GM03348 (cell line): ENCODE measurements at places on chromosomes 7 and 10.

DNA sequence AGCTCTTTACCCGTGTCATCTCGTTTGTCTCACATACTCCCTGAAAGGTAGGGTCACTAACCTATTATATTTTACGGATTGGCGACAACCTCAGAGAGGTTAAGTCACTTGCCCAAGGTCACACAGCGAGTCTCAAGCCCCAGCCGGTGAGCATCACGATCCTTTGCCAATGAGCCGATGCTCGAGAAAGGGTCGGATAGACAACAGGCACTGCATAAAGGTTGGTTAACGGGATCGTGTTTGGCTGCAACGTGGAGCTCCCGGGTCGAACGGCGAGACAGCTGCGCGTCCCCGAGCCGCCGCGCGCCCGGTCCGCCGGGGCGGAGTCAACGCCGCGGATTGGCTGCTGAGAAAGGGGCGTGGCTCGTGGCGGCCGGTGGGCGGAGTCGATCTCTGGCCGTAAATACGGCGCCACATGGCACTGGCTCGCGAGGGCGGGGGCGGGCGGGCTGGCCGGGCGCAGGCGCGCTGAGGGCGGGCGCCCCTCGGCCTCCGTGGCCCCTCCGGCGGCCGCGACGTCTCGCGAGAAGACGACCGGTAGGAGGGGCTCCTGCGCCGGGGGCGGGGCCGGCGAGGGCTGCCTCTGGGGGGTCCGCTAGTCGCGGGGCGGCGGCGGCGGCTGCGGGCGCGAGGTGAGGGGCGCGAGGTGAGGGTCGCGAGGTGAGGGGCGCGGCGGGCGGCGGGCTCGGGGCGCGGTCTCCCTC is at the start of gene CHST12:
CHST12 (plus strand) TSS at position 598 of the 704 bp plus-strand sequence. CDS start 29,029 bp downstream, outside the sequence.
- DNase-seq, result peak; percentile 100

DNA sequence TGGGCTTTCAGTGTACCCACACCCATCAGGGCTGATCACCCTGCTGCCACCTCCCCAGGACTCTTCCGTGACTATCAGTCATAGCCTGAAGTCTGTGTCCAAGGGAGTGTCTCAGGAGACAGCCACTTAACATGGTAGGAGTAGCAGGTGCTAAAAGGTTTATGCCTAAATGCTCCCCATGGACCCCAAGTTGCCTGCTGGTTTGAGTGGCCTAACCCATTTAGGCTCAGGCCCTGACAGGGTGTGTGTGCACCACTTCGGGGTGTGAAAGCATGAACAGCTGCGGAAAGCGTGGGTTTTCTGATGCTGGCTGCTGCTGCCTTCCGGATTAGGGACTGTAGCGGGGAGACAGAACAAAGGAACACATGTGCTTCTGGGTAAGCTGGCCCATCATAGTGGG is 93.2 kb upstream of the SAMD8 start:
- DNase-seq, result no peak

- DNase-seq, result no peak
These were observed 945.9 kb downstream of the GRID1 start for GRCh38 chr10:85420501-85421191.

DNA sequence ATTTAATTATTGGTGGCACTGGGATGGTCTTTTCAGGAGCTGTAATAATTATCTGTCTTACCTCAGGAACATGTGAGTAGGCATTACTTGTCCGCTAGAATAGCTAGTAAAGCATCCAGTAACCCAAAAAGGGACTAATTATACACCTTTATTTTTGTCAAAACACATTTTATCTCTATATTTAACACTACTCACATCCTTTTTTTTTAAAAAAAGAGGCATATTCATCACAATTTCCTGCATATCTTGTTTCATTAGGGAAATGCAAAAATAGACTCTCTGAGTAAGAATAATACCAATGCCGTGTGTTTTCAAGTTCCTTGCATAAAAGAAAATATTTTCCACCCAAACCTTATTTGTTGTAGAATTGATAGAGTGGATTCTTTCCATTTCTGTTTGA is 99.5 kb downstream of the VTI1A start:
- no peak for DNase-seq

- DNase-seq, result no peak
These were observed 64.3 kb upstream of the NRP1 start for GRCh38 chr10:33398796-33399195.

DNA sequence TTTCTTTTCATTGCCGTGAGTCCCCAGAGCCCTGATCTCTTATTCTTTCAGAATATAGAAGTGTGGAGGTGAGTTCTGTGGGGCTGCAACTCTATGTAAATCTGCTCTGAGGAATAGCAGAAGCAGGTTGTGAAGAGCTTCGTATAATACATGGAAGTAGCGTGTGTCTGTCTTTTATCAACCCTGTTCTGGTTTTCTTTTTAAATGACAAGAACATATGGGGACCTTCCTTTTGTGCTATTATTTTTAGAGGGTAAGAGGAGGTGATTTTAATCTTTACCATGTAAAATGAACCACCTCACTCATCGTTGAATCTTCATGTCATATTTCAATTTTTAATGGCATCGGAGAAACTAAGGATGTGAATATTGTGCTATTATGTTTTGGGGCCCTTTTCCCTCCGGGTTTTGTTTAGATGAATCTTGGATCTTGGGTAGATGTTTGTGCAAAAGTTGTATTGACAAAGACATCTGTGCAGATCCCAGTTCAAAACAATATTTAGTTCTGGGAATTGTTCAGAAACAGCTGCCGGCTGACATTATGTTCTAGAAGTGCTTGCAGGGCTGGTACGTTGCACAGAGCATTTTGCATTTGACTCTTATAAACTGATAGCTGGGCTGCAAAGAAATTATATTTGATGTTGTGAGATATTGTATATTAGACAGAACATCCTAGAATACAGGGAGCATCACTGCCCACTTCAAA is 46.7 kb downstream of the PLXDC2 start:
- DNase-seq, result no peak

- no peak for DNase-seq
These were observed 11.2 kb downstream of the DGKI start for GRCh38 chr7:137835486-137836112.

DNA sequence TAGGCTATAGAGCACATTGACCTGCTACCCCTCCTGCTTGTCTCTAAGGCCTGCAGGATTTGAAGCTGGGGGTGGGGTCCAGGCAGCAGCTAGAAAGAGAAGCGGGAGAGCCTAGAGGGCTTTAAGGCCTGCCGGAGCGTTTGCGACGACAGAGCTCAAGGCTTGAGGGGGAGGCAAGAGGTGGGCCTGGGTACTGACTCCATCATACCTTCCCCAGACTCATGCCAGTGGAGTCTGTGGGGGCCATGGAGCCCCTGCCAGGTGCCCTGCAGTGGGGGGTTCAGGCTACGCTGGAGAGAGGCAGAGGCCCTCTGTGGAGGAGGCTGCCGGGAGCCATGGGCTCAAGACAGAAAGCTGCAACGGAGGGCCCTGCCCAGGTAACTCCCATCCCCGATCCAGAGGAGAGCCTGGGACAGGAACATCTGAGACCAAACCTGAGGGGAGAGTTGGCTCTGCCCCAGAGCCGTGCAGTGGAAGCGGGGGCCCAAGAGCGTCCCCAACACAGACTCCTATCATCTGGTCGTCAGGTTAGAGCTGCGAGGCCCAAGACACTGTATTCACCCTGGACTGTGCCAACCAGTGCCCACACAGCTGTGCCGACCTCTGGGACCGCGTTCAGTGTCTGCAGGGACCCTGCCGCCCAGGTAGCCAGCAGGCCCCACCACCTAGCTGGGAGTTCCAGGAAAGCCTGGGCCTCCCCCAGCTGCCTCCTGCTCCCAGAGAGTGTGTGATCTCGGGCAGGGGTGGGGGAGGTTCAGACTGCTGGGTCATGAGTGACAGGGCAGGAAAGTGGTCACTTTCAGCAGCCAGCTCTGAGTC is 13.2 kb upstream of the ZNF862 start:
- DNase-seq, result no peak

- no peak for DNase-seq
These were observed 1.2 kb downstream of the UPP1 start for GRCh38 chr7:48090095-48090805.

GRCh38 chr10:58919927-58920654 is 256.4 kb upstream of the PHYHIPL start:
- peak; percentile 60 for DNase-seq

DNA sequence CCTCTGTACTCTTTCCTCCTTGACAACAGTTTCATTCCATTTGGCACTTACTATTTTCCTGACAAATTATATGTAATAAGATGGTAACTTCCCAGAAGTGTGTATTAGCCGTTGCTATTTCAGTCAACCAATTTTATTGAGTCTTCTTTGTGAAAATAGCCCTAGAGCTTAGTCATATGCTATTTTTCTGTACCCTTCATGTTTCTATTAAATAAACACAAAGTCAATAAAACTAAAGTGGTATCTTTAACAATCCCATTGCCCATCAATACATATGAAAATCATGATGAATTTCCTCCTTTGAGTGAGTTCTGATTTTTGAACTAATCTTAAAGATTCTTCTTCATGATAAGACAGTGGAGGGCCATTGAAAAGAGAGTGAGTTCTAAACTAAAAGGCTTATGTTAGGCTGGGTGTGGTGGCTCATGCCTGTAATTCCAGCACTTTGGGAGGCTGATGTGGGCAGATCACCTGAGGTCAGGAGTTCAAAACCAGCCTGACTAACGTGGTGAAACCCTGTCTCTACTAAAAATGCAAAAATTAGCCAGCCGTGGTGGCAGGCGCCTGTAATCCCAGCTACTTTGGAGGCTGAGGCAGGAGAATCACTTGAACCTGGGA is 5.9 kb upstream of the MYPN start:
- DNase-seq, result no peak

DNA sequence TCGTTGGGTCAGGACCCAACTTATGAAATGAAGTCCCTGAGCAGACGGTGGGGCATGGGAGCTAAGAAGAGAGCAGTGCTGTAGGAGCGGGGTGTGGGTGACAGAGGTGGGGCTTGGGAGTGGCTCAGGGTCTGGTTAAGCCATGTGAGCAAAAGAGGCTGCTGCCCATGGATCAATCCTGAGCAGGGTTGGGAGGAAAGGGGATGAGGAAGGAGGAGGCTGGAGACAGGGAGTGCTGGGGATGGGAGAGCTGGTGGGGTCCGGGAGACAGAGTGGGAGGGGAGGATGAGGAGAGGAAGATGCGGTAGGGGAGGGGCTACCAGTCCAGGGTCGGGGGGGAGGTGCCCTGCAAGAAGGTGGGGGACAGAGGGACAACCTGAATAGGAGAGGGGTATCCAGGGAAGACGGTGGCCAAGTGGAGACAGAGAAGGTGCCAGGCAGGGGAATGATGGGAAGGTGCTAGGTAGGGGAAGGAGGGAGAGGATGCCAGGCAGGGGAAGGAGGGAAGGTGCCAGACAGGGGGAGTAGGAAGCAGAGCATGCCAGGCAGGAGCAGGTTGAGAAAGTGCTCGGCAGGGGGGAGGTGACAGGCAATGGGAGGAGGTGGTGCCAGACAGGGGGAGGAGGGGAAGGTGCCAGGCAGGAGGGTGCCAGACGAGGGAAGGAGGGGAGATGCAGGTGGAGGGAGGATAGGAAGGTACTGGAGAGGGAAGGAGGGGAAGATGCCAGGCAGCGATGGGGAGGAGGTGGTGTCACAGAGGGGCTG is 27.5 kb upstream of the SMARCD3 start:
- no peak for DNase-seq

DNA sequence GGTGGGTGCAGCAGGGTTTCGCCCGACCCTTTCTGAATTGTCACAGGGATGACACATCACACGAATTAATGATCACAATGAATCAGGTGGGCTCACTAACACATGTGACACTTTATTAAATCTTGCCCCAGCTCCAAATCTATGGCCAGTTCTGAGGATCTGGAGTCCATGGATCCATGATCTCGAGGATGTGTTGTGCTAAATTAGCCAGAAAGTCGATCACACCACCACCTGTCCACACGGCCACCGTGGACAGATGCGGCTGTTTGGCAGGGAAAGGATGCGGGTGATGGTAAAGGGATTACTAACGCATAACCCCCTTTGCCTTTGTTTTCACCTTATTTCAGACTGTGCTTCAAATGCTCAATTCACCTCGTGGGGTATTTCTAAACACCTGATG is 96.4 kb downstream of the COBL start:
- DNase-seq, result no peak

GRCh38 chr10:34816085-34816496 is 995 bp upstream of the PARD3 start:
- no peak for DNase-seq

- DNase-seq, result no peak
These were observed 107.0 kb upstream of the PRSS1 start for GRCh38 chr7:142642316-142642715.

- no peak for DNase-seq
These were observed 26.3 kb downstream of the CFAP70 start for GRCh38 chr10:73332379-73332778.

- DNase-seq, result peak; percentile 88
These were observed 25.5 kb downstream of the LDB3 start for GRCh38 chr10:86693721-86694369.

DNA sequence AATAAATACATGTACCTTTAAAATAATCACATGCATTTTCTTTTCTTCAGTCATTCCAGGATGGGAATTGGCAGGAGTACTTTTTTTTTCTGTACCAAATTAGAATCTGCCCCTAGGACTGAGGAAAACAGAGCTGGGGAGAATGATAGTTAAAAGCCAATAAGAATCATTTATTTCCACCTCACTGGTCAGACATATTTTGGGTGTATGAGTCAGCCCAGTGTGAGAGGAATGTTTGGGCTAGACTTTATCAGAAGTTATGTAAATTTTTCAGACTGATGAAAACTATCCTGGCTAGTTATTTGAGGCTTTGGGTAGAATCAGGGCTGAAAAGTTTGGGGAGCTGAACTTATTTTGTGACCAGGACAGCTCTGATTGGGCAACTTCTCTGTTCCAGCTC is 303.1 kb upstream of the NPSR1 start:
- DNase-seq, result peak; percentile 83

- peak; percentile 1 for DNase-seq
These were observed 27.0 kb downstream of the ANXA8 start for GRCh38 chr10:47456794-47457527.

GRCh38 chr10:102230861-102231356 is 4.8 kb downstream of the ELOVL3 start:
- DNase-seq, result peak; percentile 20

DNA sequence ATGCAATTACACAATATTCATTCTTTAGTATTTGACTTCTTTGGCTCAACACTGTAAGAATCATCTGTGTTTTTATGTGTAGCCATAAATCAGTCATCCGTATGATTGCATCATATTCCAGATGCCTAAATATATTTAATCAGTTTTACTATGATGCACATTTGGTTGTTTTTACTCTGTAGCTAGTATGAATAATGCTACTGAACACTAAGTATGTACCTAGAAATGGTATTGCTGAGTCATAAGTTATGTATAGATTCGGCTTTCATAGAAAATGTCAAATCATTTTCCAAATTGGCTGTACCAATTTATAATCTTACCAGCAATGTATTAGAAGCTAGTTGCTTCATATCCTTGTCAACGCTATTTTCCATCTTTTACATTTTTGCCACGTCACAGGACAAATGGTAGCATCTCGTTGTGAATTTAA is 197.3 kb upstream of the PLXNA4 start:
- DNase-seq, result peak; percentile 67
